ENCODE measurements at places on chromosomes 12 and 14.

DNA sequence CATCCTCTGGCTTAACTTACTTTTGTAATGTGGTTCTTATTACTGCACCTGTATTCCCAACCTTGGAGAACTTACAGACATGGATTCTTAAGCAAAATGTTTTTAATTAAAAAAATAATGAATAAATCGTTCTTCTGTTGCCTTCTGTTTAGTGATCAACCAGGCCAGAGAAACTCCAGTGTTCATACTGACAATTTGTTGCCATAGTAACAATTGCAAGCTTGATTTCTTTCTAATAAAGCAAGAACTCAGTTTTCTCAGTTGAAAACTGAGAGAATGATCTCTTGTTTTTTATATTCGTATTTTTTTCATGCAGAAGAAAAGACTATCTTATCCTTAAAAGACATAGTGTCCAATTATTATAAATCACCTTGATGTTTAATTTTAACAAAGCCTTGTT lies 106.5 kb upstream of the LMNTD1 start:
- DNase-seq, result no peak

DNA sequence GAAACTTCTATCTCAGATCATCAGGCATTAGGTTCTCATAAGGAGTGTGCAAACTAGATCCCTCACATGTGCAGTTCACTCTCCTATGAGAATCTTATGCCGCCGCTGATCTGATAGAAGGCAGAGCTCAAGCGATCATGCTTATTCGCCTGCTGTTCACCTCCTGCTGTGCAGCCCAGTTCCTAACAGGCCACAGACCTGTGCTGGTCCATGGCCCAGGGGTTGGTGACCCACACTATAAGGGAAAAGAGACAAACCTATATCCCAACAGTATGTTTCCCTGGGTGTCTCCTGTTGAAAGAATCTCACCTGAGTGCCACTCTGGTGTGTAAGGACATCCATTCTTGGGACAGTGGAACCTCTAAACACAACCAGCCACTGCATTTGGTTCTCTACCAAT lies 186.3 kb downstream of the RIMBP2 start:
- DNase-seq, result no peak

- peak; percentile 47 for DNase-seq
These were observed 713 bp downstream of the FRMD6 start for GRCh38 chr14:51652168-51653078.

DNA sequence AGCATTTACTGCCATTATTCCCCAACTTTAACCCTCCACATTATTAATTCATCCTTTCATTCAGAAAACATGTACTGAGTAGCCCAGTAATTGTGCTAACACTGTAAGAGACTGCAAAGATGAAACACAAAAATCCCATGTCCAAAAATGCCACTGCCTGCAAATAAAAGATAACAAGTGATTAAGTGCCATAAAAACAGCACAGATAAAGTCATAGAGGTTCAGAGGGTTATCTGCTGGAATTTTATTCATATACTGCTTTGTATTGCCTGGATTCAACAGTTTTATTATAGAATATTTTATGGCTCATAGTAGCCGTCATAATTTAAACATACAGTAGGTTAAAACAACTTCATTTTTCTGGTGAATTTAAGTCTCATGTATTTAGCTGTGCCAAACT lies 177.9 kb downstream of the KICS2 start:
- DNase-seq, result no peak

- DNase-seq, result no peak
These were observed 521.0 kb upstream of the ATP2B1 start for GRCh38 chr12:90229407-90230170.

DNA sequence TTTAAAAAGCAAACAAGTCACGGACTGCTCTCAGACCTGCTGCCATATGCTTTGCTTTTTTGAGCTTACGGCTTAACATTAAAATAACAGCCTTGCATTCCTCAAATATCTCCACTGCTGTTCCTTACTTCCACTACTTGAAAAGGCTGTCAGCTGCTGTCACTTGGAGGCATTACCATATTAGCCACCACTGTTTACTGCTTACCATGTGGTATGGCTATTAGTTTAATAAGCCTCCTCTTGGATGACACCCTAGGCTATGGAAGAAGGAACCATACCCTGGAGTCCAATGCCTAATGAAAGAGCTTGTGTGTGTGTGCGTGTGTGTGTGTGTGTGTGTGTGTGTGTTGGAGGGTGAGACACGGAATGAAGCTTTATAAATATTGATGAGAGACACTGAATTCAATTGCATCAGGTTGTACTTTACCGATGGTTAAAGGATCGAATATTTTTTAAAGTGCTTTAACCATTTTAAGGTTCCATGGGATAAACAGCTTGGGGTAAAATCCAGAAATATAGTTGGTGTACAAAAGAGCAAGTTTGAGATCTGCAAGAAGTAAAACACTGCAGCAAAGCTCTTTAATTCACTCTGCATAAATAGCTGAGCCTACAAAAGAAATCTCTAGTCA lies 174.5 kb downstream of the TTC7B start:
- DNase-seq, result no peak

- no peak for DNase-seq
These were observed 5.3 kb downstream of the RAD52 start for GRCh38 chr12:944211-944610.

DNA sequence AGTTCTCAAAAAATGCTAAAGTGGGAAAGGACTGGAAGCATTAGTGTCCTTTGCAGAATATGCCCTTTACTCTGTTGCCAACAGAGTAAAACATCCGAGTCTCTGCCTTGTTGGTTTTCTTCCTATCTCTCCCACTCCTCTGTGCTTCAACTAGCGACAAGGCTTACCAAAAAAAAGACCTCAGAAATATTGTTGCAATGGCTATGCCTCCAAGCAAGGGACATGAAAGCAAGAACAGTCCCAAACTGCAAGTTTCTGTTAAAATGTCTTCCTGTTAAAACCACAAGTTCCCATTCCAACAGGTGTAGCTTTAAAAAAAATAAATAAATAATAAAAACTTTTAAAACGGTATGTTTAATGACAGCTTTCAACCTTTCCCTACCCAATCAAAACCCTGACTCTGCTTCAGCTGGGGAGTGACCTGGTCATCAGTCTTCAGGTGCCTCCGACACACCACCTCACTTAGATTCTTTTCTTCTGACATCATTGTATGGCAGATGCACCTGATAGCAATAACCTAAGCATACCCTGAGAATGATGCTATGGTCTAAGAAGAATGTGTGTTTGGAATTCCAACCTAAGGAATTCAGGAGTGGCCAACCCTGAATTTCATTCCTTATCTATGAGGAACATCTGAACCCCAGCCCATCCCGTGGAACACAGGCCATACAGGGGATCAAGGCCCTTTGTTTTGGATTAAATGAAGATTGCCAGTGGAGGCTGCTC lies 81.0 kb downstream of the RPS29 start:
- DNase-seq, result no peak

GRCh38 chr12:108777156-108777555 lies 45.8 kb upstream of the CORO1C start:
- DNase-seq, result no peak

- no peak for DNase-seq
These were observed 11.7 kb upstream of the CACNA2D4 start for GRCh38 chr12:1929985-1930802.

- DNase-seq, result no peak
These were observed 219.6 kb downstream of the PHETA1 start for GRCh38 chr12:111149299-111149698.

DNA sequence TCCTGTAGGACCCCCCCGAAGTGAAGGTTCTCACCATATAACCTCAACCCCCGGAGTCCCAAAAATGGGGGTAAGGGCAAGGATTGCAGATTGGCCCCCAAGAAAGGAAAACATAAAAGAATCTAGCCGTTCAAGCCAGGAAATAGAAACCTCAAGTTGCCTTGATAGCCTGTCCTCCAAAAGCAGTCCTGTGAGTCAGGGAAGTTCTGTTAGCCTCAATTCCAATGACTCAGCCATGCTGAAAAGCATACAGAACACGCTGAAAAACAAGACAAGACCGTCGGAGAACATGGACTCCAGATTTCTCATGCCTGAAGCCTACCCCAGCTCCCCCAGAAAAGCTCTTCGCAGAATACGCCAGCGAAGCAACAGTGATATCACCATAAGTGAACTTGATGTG lies 344.2 kb upstream of the RGS6 start:
- no peak for DNase-seq

- DNase-seq, result no peak
These were observed 57.9 kb upstream of the DCN start for GRCh38 chr12:91240386-91241095.

DNA sequence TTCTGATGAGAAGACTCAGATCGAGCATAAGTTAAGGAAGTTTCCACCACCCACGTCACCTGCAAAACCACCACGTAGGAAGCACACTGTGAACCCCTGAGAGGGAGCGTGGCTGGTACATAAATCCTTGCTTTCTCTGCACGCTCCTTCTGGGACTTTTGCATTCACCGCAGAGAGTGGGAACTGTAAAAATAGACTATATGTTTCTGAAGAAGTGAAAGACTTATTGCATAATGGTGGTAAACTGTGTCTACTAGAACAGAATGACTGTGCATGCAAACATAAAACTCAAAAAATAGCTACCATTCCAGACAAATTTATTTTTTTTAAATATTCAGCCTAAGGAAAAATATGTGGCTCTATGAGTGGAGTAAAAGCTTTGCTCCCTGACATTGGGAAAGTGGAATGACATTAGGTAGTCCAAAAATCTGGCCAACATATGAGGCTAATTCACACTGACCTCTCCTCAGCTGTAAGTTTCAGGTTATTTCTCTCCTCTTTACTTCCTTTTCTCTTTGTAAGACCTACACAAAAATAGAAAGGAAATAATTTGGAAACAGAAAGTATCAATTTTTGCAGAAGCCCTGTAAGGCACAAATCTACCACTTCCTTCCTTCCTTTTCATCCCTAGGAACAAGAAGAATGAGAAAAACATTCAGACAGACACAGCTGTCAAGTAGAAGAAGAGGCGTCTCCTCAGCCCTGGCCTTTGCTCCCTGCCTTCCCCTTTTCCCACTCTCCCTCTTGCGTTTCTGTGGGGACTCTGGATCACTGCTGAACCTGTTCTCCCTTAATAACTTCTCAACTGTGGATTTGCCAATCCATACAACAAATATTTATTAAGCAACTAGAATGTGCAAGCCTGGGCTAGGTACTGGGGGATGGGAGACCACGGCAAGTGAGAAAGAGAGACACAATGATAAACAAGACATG lies 264.3 kb upstream of the FOXN3 start:
- no peak for DNase-seq

- no peak for DNase-seq
These were observed 182.4 kb downstream of the ASCL1 start for GRCh38 chr12:103139876-103140275.

- no peak for DNase-seq
These were observed 106.9 kb upstream of the OR4E1 start for GRCh38 chr14:21780429-21781084.

DNA sequence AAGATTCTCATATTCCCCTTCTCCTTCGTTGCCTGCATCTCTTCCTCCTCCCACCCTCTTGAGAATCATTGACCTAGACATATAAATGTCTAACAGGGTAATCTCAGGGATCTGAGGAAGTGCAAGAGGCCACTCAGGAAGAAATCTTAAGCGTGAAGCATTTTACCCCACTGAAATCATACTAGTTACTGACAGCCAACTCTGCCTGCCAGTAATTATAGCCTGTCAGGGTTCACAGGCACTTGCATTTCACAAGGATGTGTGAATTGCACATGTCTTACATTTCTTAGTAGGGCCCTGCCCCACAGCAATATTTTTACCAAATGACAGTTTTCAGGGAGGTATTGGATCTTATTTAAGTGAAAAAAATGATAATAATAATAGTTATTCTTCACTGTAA lies 127.2 kb downstream of the SLC15A5 start:
- no peak for DNase-seq

GRCh38 chr12:95986635-95987570 lies 9.2 kb downstream of the HAL start:
- DNase-seq, result no peak

- no peak for DNase-seq
These were observed 11.5 kb upstream of the ITGA5 start for GRCh38 chr12:54430471-54431069.

DNA sequence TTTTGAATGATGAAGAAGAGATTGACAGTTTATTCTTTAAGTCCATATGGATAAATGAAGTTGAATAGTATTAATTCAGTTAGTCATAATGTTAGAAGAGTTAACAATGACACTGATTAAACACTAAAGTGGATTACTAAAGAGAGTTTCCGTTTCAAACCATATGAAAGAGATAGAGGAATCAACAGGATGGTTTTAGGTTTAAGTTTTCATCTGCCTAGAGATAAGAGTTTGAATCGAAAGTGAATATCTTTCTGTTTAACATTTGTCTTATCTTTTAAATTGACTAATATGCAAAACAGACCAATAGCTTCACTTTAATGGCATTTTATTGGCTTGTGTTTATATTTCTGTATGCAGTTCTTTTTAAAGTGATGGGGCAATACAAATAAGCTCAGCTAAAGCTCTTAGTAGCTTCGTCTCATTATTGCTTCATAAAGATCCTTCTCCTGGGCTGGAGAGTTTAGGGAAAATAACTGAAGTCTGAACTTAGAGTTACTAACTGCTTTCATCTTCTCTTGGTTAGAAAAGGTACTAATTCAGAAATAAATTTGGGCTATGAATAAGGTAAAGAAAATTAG lies 66.0 kb downstream of the MIPOL1 start:
- no peak for DNase-seq

- DNase-seq, result no peak
These were observed 67.1 kb upstream of the VPS33A start for GRCh38 chr12:122333142-122334087.

DNA sequence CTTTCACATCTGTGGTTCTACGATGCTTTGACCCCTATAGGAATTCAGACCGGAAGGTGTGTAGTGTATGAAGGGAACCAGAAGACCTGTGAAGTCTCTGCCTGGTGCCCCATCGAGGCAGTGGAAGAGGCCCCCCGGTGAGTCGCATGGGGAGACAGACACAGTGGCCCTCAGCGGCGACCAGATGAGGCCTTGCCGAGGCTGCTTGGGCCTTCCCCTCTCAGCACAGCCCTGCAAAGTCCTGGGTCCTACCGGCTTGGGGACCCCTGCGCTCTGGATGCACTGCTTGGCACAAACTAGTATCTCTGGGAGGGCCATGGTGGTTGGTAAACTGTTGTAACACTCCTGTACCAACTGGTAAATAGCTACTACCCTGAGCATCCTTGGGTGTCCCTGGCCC lies 29.7 kb downstream of the P2RX7 start:
- DNase-seq, result no peak

GRCh38 chr12:110948041-110948440 lies 27.7 kb upstream of the MYL2 start:
- DNase-seq, result no peak

GRCh38 chr12:102481705-102482425 lies 1.5 kb upstream of the IGF1 start:
- no peak for DNase-seq

GRCh38 chr14:84856751-84857534 lies 673.0 kb upstream of the FLRT2 start:
- no peak for DNase-seq

- DNase-seq, result no peak
These were observed 147.9 kb downstream of the ETV6 start for GRCh38 chr12:11797317-11797913.

GRCh38 chr14:23513818-23514643 lies 37.5 kb downstream of the ZFHX2 start:
- DNase-seq, result no peak
